ENCODE measurements at places on chromosomes 1 and 21.

GRCh38 chr1:153526132-153526543 lies 9.7 kb downstream of the S100A6 start:
- no peak for DNase-seq

GRCh38 chr1:219085988-219086387 lies 87.7 kb upstream of the LYPLAL1 start:
- DNase-seq = no peak

GRCh38 chr1:41072051-41072450 lies 50.5 kb upstream of the SLFNL1 start:
- no peak for DNase-seq

GRCh38 chr1:23249787-23250454 lies 32.6 kb upstream of the HTR1D start:
- DNase-seq = no peak

GRCh38 chr1:245771511-245772281 lies 616.9 kb downstream of the KIF26B start:
- DNase-seq = no peak

- DNase-seq = no peak
Observed at GRCh38 chr1:228737601-228738041, 2.3 kb downstream of the RHOU start.

DNA sequence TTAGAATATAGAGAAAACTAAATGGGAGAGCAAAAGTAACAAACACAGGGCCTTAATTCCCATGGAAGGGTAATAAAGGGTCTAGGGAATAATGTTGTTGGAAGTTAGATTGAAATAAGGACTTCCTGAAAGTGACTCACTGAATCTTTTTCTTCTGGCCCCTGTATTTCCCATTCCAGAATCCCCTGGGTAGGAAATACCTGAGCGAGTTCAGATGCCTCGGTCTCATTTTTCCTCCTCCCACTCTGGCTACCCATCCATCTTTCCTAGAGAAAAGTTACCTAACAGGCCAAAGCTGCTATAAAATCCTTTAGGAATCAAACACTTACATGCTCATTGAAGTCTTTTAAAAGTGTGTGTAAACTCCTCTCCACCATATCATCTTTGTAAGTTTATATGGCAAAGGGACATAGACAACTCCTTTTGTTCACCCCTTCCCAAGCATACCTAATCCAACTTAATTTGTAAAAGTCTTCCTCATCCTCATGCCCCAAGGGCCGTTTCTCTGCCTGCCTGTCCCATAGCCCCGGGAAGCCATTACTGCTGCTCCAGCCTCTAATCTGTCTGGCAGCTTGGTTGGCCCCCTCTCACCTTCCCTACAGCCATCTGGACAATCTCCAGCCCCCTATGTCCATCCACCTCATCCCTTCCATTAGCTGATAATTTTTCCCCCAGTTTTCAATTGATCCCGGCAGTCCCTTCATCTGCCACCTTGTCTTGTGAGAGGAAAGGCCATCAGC lies 3.3 kb upstream of the MEF2D start:
- DNase-seq = no peak

DNA sequence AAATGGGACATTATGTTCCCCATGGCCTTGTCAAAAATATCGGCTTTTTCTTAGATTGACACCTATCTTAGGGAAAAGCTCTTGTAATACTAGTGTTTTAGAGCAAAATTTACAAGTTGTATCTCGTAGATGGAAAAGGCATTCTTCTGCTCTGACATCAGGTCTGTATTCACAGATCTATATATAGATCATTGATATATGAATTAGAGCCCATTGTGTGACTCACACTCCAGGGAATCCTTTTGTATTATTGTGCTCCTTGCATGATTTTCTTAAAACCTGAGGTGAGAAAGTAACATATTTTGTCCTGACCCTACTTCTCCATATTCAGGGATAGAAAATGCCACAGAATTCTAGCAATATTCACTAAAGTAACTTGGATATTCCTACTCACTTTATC lies 1160.8 kb upstream of the B3GALT2 start:
- DNase-seq = no peak

GRCh38 chr21:33848249-33848953 lies 67.2 kb downstream of the ATP5PO start:
- no peak for DNase-seq

DNA sequence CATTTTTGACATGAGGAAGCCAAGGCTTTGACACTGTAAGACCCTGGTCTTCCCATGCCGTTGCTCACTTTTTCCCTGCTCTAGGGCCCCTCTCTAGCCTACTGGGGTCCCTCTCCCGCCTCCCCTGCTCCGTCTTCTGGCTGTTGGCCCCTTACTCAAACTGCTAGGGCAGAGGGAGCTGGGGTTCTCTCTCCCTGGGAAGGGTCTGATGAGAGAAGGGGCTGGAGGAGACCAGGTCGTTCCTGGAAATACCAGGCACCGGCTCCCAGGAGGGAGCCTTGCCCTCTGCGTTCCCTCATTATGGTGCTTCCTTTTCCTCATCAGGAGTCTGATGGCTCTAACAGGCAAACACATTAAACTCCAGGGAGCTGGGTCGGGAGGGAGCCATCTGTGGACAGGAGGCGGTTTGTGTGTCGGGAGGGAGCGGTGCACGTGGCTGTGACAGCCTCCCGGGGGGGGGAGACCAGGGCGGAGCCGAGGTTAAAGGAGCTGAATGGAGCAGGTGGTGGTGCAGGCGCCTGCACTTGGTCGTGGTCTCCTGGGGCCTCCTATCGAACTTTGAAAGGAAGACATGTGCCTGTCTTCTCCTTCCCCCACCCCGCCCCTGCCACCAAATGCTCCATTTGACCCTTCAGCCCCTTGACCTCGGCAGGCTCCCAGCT lies 35.4 kb upstream of the LHX4 start:
- DNase-seq = peak; percentile 74

All from NCI-H524 treated with DMSO at 0.1 percent for 48 hours (cell line).